ENCODE measurements at places on chromosomes 2 and 18. TPM values are rescaled to one million over a fixed set of nuclear protein-coding genes. Genes with fewer than 3 reads are reported as not detected.

FBXO15 gene
- total RNA-seq = 5.4 TPM

EFHD1 gene
- 6.5 TPM for total RNA-seq

SAG gene
- total RNA-seq = not detected

MC5R gene
- 0.30 TPM for total RNA-seq

BOLA3 gene
- total RNA-seq = 37.2 TPM

POTEC gene
- total RNA-seq = not detected

SDC1 gene
- total RNA-seq = 21.0 TPM

- H3K4me1 ChIP-seq = peaks cover 31% of the 10 kb centered on the region
- peaks cover 23% of the 10 kb centered on the region for H3K36me3 ChIP-seq
- no peak overlapping the region for H3K4me3 ChIP-seq
- no peak overlapping the region for H3K27ac ChIP-seq
- DNase-seq = no peak
Observed at GRCh38 chr2:109500910-109501309, 112.9 kb downstream of the SEPTIN10 start.

GRCh38 chr2:76444732-76445131, 734.0 kb upstream of the GCFC2 start:
- no peaks in the 10 kb centered on the region for H3K27me3 ChIP-seq
- H3K4me1 ChIP-seq = no peaks in the 10 kb centered on the region
- H3K4me3 ChIP-seq = no peak overlapping the region
- no peak for DNase-seq
- no peak overlapping the region for H3K27ac ChIP-seq

DNA sequence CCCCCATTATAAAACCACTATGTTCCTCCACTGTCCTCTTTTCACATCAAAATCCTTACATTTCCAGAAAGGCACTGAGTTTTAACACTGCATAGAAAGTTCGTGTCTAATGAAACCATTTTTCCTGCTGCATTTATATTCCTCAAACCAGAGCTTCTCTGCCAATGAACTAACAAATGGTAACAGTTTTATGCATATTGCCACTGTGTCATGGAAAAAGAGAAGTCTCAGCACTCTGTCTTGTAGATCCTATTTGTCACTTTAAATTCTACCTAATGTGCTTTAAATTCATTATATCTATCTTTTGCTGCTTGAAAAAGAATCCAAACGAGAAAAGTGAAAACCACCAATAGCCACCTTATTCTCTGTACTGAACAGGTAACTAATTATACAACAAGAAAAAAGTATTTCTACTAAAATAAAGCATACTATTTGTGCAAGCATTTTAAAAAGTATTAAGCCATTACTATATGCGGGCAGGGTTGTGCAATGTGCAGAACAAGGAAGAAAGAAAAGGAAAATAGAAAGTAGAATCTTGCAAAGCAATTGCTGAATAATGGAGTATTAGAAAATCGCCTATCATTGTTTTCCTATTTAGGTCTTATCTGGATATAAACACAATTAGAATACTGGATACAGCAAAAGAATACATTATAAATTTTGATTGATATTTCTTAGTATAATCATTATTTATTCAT, 328.9 kb downstream of the ZEB2 start:
- no peaks in the 10 kb centered on the region for H3K36me3 ChIP-seq
- no peaks in the 10 kb centered on the region for H3K4me1 ChIP-seq
- no peak overlapping the region for H3K4me3 ChIP-seq
- DNase-seq = no peak

GRCh38 chr2:228594012-228594411, 412.5 kb upstream of the SPHKAP start:
- H3K27ac ChIP-seq = no peak overlapping the region
- no peaks in the 10 kb centered on the region for H3K4me1 ChIP-seq
- H3K36me3 ChIP-seq = no peaks in the 10 kb centered on the region

GRCh38 chr2:174007010-174007409, 41.8 kb upstream of the SP3 start:
- H3K27me3 ChIP-seq = no peaks in the 10 kb centered on the region
- no peaks in the 10 kb centered on the region for H3K4me1 ChIP-seq
- H3K4me3 ChIP-seq = no peak overlapping the region
- no peaks in the 10 kb centered on the region for H3K36me3 ChIP-seq

- no peaks in the 10 kb centered on the region for H3K36me3 ChIP-seq
- no peak overlapping the region for H3K27ac ChIP-seq
- no peak overlapping the region for H3K4me3 ChIP-seq
- DNase-seq = no peak
Observed at GRCh38 chr2:72035518-72036172, 112.0 kb downstream of the CYP26B1 start.

GRCh38 chr2:54559006-54559445, 102.9 kb downstream of the SPTBN1 start:
- peak overlapping the region; percentile 91 for H3K27ac ChIP-seq
- H3K4me1 ChIP-seq = peaks cover 29% of the 10 kb centered on the region
- H3K27me3 ChIP-seq = no peaks in the 10 kb centered on the region
- DNase-seq = no peak
- H3K36me3 ChIP-seq = peaks cover 3% of the 10 kb centered on the region

DNA sequence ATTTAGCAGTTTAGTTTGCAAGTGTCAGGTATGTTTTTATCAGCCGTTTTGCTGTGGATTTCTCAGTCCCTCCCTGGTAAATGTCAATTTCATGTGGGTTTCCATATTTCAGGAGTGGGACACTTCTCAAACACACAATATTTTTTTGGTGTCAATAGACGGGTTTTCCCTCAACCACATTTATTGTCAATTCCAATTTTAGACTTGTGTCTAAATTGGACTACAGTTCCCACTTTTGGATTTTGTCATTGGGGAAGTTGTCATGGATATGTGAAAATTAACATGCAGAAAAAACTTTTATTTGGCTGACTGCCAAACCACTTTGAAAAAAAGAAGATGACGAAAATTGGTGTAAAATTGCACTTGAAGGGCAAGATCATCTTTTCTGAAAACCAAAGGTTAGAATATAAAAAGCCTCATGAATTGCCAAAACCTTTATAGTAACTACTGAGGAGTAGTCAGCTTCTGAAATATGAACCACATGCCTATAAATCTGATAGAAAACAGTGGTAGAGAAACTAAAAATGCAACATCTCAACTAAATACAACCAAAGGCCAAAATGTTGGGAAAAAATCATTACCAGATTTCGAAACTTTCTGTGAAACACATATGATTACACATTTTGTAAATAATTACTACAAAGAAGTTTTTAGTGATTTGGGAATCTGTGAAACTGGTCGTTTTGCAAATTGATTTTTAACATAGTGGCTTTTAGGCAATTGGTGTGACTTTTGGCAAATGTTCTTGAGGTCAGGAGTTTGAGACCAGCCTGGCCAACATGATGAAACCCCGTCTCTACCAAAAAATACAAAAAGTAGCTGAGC, 106.4 kb downstream of the BCL2L11 start:
- H3K27me3 ChIP-seq = no peaks in the 10 kb centered on the region
- H3K4me1 ChIP-seq = no peaks in the 10 kb centered on the region
- H3K27ac ChIP-seq = no peak overlapping the region
- no peaks in the 10 kb centered on the region for H3K36me3 ChIP-seq
- DNase-seq = no peak

GRCh38 chr2:68244456-68244855, 7.9 kb downstream of the PPP3R1 start:
- no peaks in the 10 kb centered on the region for H3K36me3 ChIP-seq
- peaks cover 5% of the 10 kb centered on the region for H3K4me1 ChIP-seq
- H3K27ac ChIP-seq = no peak overlapping the region
- no peaks in the 10 kb centered on the region for H3K27me3 ChIP-seq
- H3K4me3 ChIP-seq = no peak overlapping the region

DNA sequence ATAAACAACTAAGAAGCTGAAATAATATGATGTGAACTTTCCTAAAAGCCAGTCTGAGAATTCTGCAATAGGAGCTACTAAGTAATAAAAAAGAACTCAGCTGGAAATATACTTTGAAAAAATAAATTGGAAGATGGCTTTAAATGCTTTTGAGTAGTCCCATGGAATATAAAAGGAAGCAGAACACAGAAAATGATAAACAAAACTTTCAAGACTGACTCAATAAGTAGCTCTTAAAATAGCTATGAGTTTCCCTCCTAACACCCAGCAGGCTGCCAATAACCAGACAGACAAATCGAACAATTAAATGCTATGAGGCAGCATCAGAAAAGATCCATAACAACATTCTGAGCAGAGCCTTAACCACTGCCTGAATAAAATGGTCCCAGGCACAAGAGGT, 319.9 kb downstream of the DPP10 start:
- H3K4me1 ChIP-seq = no peaks in the 10 kb centered on the region
- H3K27ac ChIP-seq = no peak overlapping the region
- no peak for DNase-seq
- H3K4me3 ChIP-seq = no peak overlapping the region

DNA sequence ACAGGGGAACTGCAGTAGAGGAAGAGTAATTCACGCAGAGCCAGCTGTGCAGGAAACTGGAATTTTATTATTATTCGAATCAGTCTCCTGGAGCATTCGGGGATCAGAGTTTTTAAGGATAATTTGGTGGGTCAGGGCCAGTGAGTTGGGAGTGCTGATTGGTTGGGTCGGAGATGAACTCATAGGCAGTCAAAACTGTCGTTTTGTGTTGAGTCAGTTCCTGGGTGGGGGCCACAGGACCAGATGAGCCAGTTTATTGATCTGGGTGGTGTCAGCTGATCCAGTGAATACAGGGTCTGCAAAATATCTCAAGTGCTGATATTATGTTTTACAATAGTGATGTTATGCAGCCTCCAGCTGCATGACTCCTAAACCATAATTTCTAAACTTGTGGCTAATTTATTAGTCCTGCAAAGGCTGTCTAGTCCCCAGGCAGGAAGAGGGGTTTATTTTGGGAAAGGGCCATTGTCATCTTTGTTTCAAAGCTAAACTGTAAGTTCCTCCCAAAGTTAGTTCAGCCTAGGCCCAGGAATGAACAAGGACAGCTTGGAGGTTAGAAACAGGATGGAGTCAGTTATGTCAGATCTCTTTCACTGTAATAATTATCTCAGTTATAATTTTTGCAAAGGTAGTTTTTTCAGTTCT, 67.0 kb downstream of the ASAP2 start:
- H3K27ac ChIP-seq = no peak overlapping the region
- H3K4me1 ChIP-seq = peaks cover 21% of the 10 kb centered on the region
- H3K4me3 ChIP-seq = no peak overlapping the region
- DNase-seq = no peak
- H3K27me3 ChIP-seq = no peaks in the 10 kb centered on the region

GRCh38 chr2:217466104-217466503, 536.7 kb downstream of the TNS1 start:
- no peaks in the 10 kb centered on the region for H3K36me3 ChIP-seq
- H3K4me1 ChIP-seq = no peaks in the 10 kb centered on the region
- no peaks in the 10 kb centered on the region for H3K27me3 ChIP-seq
- no peak for DNase-seq
- no peak overlapping the region for H3K4me3 ChIP-seq
- H3K27ac ChIP-seq = no peak overlapping the region

Measured in spinal cord (tissue), 10 donors.